ENCODE measurements at places on chromosomes 6 and 20. TPM values are rescaled to one million over a fixed set of nuclear protein-coding genes. Genes with fewer than 3 reads are reported as not detected.

Gene FKBP1C
- total RNA-seq: not detected

Gene PSORS1C2
- not detected for total RNA-seq

Gene RIPOR2
- total RNA-seq: 1.6 TPM

DNA sequence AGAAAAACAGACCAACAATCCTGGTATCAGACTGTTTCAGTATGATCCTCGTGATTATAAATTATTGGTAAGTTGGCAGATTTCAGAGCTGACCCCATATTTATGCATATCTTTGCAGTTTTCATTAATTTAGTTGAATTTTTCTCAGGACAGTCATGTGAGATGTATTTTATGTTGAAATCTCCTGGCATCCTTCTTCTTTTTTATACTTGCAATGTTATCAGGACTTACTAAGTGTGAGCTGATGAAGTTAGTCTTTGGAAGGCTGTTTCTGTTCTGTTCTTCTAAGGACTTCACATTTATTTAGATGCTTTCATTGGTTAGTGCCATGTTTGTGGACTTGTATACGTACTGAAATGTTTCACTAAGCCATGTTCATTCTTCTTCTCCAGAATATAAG, 17.2 kb downstream of the SMPDL3A start:
- DNase-seq: no peak

- no peak for DNase-seq
Observed at GRCh38 chr6:157831018-157831369, 7.9 kb downstream of the SNX9 start.

DNA sequence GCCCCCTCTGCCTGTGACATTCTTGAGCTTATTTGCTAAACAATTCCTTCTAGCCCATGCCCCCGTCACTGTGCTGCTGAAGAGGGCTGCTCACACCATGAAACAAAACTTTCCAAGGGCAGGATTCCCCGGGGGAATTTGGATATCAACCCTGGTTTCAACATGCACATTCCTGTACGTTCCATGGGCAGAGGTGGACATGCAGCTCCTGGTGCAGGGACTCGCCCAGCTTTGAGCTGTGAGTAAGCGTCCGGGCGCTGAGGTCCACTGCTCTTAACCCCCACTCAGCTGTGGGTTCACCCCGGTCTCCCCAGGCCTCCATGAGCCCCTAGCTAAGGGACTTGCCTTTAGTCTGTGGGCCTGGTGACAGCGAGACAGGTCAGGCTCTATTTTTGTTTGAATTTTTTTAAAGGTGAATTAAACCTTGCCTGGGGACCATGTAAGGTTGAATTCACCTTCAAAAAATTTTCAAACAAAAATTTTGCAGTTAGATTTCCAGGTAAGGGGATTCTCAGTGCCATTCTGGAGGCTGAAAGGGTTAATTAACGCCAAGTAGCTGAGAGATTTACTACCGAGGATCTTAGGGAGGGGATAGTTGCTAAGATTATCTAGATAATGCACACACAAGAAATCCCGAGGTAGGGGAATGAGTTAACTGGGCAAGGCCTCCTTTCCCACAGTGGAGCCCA, 70.3 kb upstream of the SLC22A23 start:
- DNase-seq: no peak

DNA sequence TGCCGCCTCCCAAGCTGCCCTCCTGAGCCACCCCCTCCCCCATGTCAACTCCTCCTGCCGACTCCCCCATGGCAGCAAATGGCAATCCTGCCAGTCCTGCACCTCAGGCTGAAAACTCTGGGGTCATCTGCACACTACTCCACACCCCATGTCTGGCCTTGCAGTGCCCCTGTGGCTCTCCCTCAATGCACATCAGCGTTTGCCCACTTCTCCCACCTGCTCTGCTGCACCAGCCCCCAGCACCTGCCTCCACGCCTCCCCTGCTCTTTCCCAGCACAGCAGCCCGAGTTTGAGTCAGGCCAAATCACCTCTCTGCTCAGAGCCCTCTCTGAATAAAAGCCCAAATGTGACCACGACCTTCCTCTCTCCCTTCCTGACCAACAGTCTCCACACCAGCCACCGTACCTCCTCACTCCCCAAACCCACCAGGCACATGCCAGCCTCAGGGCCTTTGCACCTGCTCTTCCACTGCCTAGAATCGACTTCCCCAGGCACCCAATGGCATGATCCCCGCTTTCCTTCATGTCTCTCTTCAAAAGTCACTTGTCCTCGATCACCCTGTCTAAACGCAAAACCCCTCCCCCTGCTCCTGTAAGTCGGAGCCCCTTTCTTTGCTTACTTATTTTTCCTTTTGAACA, 4.3 kb downstream of the PXDC1 start:
- DNase-seq: no peak

Data from body of pancreas (tissue), 4 donors.